ENCODE measurements at places on chromosomes 16 and 17.

DNA sequence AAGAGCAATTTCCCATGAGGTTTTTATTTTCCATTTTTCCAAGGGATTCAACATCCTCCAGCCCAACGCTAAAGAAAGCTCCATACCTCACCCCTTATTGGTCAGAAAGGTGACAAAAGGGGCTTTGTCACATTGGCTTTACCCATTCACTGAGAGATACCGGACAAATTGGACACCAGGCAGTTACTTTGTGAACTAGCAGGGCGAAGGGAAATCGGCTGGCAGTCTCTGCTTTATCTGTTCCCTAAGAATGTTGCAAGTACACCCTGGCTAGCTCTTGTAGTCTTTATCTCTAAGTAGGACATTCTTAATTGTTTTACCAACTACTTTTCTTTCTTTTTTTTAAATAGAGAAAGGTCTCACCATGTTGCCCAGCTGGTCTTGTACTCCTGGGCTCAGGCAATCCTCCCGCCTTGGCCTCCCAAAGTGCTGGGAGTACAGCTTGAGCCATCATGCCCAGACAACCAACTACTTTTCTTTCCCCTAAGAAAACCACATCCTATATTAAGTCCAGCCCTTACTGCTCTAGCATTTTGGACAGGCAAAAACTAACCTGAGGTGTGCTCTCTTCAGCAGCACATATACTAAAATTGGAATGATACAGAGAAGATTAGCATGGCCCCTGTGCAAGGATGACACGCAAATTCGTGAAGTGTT, 16.8 kb downstream of the PRPSAP1 start:
- no peak for DNase-seq

DNA sequence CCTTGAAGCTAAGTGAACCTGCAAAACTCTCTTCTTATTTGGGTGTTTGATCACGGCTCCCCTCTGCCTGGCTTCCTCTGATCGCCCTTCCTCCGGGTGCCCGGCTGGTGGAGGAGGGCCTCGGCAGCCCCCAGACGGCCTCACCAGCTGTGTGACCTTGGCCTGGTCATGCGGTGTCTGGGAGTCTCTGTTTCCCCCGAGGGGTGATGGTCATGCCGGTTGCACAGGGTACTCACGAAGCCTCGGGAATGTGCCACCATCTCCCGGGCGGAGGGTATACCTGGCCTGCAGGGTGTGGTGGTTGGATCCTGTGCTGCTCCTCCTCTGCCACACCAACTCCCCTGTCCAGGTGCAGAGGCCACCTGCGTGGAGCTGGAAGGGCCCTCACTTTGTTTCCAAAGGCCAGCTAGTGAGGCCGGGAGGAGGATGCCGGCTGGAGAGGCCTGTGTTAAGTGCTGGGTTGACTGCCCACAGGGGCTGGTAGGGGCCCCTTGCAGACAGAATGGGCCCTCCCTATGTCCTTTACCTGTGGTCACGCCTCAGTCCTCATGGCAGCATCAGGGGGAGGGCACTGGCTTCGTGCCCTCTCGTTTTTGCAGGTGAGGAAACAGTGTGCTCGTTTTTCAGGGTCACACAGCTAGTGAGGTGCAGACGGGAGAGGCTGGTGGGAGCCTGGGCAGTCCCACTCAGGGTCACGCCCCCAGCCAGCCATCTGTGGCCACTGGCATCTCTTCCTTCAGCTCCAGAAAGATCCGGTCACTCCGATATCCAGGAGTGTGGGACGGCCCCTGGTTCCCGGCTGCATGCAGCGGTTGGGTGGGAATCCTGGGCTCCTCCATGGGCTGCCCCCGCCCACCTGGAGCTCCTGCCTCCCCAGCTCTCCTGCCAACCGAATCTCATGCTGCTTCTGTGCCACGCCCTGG, 148.5 kb upstream of the GSE1 start:
- no peak for DNase-seq

GRCh38 chr16:75621170-75621477, 2.0 kb downstream of the ADAT1 start:
- DNase-seq, result no peak

- no peak for DNase-seq
Observed at GRCh38 chr17:65813306-65813705, 251.9 kb upstream of the AXIN2 start.

DNA sequence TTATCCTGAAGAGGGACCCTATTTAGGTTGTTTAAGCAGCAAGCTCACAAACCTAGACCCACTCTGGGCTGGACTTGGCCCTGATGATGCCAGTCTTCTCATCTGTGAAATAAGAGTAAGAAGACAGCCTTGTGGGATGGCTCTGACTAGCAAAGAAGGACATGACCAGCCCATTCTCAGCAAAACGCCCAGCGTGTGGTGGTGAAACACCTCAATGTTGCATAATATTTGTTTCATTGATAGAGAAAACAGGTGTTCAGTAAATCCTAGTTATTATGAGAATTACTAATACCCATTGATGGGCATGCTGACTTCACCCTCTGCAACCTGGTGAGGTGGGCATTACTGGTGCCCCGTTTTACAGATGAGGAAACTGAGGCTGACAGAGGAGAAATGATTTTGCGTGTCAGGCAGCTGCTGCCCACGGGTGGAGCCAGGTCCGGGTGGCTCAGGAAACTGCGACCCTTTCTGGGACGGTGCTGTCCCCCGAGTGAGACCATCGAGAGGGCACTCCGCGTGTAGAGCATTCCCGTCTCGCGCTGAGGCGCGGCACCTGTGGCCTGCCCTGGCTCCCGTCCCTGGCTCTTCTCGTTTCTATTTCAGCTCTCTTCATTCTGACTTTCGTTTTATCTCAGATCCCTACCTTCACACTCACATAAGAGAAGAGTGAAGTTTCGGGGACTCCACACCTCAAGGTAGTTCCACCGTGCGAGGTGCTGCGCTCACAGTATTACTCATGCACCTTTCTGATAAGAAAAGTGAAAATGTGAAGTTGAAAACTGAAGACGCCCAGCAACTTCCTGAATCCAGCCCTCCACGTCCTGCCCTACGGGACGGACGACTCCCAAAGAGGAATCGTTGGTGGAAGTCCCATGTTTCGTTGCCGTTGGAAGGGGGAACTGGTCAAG, 48.5 kb downstream of the IRF8 start:
- DNase-seq, result no peak

DNA sequence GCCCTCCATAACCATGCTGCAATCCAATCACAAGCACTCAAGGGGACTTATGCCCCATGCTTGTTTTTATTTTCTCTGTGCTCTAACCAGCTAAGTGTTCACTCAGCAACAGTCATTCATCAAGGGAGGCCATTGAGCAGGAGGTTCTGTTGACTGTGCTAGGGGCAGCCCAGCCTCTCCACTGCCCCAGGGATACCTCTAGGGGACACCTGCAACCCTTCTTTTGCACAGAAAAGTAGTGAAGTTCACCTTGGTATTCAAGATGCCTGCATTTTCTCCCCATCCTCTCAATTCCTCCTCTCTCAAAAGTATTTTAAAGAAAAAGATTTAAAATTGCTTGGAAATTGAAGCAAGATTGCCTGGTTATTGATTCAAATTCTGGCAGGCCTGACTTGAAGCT, 124.7 kb upstream of the GNAO1 start:
- DNase-seq, result no peak

DNA sequence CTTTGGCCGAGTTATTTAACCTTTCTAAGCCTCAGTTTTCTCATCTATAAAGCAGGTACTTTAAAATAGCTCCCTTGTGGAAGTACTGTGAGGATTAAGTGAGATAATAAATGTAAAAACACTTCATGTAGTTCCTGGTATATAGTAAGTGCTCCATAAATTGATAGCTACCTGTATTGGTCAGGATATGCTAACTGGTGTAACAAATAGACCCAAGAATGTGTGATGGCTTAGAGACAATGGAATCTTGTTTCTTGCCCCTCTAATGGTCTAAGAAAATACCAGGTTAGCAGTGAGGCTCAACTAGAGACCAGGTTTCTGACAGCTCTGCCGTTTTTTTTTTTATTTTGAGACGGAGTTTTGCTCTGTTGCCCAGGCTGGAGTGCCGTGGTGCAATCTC, 29.8 kb downstream of the CCR7 start:
- no peak for DNase-seq

DNA sequence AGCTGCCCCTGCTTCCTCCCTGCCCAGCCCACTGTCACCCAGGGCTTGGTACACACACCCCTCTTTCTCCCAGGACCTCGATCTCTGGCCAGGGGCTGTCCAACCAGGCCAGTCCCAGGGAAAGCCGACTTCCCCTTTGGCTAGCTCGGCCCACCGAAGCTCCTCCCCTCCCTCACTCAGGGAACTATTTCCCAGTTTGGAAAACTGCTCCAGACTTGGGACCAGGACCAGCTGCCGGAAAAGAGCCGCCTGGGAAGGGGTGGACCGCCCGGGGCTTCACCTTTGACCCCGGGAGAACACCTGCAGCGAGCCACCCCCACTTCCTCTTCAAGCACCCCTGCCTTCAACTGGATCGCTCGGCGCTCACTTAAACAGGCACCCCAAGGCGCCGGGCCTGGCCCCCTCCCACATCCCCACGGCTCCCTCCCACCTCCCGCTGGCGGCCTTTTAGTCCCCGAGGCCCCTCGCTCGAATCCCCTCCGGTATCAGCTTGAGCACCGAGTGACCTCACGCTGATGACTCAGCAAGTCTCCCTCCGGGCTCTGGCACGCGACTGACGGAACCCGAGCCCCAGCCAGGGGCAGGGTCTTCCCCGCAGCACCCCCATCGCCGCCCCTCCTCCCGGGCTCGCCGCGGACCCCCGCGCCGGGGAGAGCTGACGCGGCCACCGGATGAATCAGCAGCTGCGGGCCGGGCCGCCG, 934 bp downstream of the MAFG start:
- DNase-seq, result peak; percentile 96

- DNase-seq, result no peak
Observed at GRCh38 chr17:27821318-27821717, 21.0 kb upstream of the NOS2 start.

- no peak for DNase-seq
Observed at GRCh38 chr17:33990943-33991706, 264.0 kb upstream of the CCL2 start.

DNA sequence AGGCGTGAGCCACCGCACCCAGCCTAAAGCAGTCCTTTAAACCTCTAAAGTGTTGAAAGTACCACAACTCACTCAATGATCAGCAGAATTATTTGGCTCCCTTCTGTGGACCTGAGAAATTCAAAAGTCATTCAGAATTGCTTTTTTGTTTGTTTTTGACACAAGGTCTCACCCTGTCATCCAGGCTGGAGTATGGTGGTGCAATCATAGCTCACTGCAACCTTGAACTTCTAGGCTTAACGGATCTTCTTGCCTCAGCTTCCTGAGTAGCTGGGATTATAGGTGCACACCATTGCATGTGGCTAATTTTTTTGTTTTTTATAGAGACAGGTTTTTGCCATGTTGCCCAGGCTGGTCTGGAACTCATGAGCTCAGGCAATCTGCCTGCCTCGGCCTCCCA, 44.3 kb downstream of the TRAF4 start:
- DNase-seq, result no peak

DNA sequence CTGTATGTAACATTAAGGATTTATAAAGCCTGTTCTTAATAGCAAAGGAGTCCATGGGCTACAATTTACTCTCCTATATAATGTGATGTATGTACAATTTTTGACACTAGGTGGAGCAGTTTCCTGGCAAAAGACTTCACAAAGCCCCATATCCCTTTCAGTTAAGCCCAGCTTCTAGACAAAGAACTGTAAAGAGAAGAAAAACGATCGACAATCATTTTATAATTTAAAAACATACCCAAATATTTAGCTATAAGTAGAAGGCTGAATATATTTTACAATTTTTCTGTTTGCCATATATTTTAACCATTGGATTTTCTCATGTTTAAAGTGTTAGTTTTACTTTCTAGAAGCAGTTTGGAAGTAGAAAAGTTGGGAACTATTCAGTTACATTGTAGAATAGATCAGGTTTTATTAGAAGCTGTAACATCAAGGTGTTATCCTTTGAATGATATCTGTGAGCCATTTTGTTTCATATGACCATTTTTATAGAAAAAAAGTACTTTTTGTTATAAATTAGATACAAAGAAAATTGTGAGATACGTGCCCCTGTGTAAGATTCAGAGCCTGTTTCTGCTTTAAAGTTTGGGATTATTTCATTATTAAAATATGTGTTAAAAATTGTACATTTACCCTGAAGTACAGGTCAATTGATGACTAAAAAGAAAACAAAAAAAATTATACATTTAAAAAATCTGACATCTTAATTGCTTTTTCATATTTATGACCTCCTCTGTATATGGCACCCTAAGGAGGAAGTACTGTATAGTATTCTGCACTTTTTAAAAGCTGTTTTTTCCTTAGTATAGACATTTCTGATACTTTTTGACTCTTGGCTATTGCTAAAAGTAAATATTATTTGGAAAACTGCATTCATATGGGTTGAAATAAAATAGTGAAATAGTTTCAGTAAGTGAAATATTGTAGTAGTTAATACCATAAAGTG, 46.3 kb downstream of the VMP1 start:
- DNase-seq, result no peak
